Stomach (tissue), 19 donors: ENCODE measurements at places on chromosomes 5 and 9. TPM values are rescaled to one million over a fixed set of nuclear protein-coding genes. Genes with fewer than 3 reads are reported as not detected.
A peak's percentile ranks its signal among the peaks of the same experiment; 100 is the strongest.

GRCh38 chr5:171888051-171888481 lies 102.4 kb downstream of the SMIM23 start:
- DNase-seq = no peak
- H3K27ac ChIP-seq = no peak overlapping the region
- H3K36me3 ChIP-seq = peaks cover 61% of the 10 kb centered on the region
- no peak overlapping the region for H3K4me3 ChIP-seq
- H3K4me1 ChIP-seq = no peaks in the 10 kb centered on the region

DNA sequence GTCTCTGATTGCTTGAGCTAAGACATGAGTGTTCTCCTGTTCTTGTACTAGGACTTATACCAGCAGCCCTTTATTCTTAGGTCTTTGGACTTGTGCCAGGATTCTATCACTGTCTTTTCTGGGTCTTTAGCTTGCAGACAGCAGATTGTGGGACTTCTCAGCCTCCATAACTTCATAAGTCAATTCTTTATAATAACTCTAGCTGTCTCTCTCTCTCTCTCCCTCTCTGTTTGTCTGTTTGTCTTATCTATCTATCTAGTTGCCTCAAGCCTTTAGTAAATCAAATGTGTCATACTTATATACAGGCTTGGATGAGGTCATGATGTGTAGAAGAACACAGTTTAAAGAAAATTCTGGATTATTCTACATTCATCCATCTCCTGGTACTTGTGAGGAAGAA lies 11.5 kb upstream of the ANKRD55 start:
- DNase-seq = no peak
- no peaks in the 10 kb centered on the region for H3K4me1 ChIP-seq
- H3K4me3 ChIP-seq = no peak overlapping the region
- no peak overlapping the region for H3K27ac ChIP-seq
- H3K36me3 ChIP-seq = no peaks in the 10 kb centered on the region
- H3K27me3 ChIP-seq = no peaks in the 10 kb centered on the region

DNA sequence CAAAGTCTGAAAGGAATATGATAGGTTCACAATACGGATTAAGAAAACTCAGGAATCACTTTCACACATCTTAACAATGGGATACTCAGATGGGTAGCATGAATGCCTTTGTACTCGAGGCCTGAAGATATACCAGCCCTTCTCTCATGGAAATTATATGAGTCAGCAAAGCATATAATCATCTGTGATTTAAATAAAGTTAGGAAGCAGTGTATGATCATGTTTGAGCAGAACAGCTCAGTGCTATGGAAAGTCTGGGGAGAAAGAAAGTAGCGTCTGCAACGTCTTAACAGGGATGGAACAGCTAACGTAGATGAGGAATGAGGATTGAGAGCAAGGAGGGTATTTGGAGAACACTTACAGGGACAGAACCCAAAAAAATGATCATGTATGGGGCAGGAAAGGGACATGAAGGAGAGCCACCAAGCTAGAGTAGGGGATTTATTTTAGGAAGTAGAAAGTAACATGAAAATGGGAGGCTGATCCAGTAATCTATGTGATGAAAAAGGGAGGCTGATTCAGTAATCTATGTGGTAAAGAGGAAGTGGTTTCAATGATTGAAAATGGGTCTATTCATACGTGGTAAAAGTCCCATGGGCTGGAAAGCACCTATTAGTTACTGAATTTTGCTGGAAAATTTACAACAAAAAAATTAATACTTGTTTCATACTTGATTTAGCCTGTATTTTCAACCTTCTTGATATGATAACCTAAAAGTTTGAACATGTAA lies 85.9 kb downstream of the GNA14 start:
- no peak overlapping the region for H3K4me3 ChIP-seq
- DNase-seq = no peak

The NIM1K gene
- 0.45 TPM for polyA plus RNA-seq

DNA sequence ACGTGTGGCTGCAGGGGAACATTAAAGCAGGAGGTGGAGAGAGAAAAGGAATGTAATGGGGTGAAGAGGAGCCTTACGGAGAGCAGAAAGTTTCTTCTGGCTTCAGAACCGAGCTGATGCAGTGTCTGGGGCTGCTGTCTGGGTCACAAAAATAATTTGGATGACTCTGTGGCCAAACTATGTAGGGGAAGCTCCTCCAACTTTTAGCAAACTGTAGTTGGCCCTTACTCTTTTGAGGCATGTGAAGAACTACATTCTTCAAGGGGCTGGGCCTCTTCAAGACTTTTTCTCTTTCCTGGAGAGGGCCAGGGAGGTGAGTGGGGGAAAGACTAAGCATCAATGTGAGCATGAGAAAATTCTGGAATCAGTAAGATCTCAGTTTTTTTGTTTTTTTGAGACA lies 31.9 kb upstream of the SPARC start:
- no peak overlapping the region for H3K4me3 ChIP-seq
- no peak overlapping the region for H3K27ac ChIP-seq
- no peaks in the 10 kb centered on the region for H3K27me3 ChIP-seq
- no peaks in the 10 kb centered on the region for H3K4me1 ChIP-seq
- no peaks in the 10 kb centered on the region for H3K36me3 ChIP-seq

The C9 gene
- polyA plus RNA-seq = not detected

GRCh38 chr5:66472010-66472409 lies 124.2 kb upstream of the MAST4 start:
- no peaks in the 10 kb centered on the region for H3K36me3 ChIP-seq
- H3K4me1 ChIP-seq = no peaks in the 10 kb centered on the region
- H3K4me3 ChIP-seq = no peak overlapping the region
- no peaks in the 10 kb centered on the region for H3K27me3 ChIP-seq
- H3K27ac ChIP-seq = no peak overlapping the region

DNA sequence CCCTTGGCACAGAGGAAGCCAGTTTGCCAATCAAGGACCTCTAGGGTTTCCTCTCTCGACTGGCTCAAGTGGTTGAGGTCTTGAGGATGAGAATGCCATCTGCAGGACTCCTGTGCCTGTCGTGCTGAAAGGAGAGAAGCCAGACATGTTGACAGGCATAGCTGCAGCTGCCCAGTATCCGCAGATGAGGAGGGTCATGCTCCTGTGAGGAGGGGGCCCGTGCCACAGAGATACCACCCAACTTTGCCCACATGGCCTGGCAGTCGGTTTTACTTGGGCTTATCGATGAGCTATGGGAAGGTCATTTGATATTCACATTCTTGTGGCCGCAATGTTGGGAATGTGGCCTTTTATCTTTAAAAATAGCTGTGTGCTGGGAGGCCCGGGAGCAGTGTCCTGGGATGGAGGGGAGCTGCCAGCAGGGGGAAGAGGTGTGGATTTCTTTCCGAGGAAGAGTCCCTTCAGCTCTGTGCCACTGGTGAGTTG lies 17.4 kb downstream of the FRMPD1 start:
- no peak overlapping the region for H3K27ac ChIP-seq
- H3K4me3 ChIP-seq = no peak overlapping the region
- H3K4me1 ChIP-seq = no peaks in the 10 kb centered on the region
- peaks cover 53% of the 10 kb centered on the region for H3K27me3 ChIP-seq
- no peak for DNase-seq

GRCh38 chr9:105168870-105169319 lies 75.6 kb upstream of the SLC44A1 start:
- H3K4me1 ChIP-seq = no peaks in the 10 kb centered on the region
- no peak overlapping the region for H3K27ac ChIP-seq
- DNase-seq = no peak

DNA sequence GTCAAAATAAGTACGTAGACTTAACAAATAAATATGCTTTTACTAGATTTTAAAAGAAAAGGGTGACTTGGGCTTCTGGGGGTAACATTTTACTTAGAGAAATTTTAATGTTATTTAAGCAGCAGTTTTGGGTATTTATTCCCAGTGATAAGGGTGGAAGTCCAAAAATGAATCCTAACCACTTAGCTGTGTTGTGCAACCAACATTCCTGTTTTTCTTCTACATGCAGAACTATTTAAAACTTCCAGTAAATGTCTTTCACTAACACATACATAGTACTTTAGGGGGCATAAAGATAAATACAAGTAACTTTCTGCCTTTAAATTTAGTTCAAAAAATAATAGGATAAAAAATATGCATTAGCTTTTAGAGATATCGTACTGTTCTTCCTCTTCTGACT lies 436.7 kb downstream of the CTNND2 start:
- no peak overlapping the region for H3K4me3 ChIP-seq
- no peaks in the 10 kb centered on the region for H3K4me1 ChIP-seq
- H3K36me3 ChIP-seq = no peaks in the 10 kb centered on the region
- no peak overlapping the region for H3K27ac ChIP-seq
- no peak for DNase-seq

- no peaks in the 10 kb centered on the region for H3K27me3 ChIP-seq
- H3K4me1 ChIP-seq = no peaks in the 10 kb centered on the region
- H3K27ac ChIP-seq = no peak overlapping the region
- H3K4me3 ChIP-seq = no peak overlapping the region
Measured at GRCh38 chr5:133432956-133433532, 179.3 kb downstream of the FSTL4 start.

DNA sequence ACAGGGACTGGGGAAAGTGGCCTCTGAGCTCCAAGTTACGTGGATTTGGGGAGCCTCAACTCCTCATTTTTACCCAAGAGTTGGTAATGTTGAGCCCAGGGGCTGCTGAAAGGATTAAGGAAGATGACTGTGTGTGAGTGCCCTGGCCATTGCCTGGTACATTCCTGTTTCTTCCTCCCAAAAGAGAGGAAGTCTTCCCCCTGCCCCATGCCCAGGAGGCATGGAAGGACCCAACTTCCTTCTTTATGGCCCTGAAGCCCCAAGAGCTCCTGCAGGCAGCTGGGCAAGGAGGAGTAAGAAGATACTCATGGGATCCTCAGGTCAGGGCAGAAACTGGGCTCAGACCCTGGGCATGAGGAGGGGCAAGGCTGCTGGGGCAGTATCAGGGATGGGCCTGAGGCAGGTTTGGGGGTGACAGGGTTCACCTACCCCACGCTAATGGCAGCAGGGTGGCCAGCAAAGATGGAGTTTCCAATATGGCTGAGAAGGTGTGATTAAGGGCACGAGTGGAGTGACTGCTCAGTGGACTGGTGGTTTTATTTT lies 118.3 kb upstream of the MVB12B start:
- no peaks in the 10 kb centered on the region for H3K36me3 ChIP-seq
- no peaks in the 10 kb centered on the region for H3K4me1 ChIP-seq
- no peaks in the 10 kb centered on the region for H3K27me3 ChIP-seq

GRCh38 chr5:136776022-136776927 lies 410.9 kb upstream of the TRPC7 start:
- H3K27ac ChIP-seq = no peak overlapping the region
- H3K4me3 ChIP-seq = no peak overlapping the region
- DNase-seq = no peak
- H3K27me3 ChIP-seq = peaks cover 13% of the 10 kb centered on the region

The GDNF gene
- 0.55 TPM for polyA plus RNA-seq

DNA sequence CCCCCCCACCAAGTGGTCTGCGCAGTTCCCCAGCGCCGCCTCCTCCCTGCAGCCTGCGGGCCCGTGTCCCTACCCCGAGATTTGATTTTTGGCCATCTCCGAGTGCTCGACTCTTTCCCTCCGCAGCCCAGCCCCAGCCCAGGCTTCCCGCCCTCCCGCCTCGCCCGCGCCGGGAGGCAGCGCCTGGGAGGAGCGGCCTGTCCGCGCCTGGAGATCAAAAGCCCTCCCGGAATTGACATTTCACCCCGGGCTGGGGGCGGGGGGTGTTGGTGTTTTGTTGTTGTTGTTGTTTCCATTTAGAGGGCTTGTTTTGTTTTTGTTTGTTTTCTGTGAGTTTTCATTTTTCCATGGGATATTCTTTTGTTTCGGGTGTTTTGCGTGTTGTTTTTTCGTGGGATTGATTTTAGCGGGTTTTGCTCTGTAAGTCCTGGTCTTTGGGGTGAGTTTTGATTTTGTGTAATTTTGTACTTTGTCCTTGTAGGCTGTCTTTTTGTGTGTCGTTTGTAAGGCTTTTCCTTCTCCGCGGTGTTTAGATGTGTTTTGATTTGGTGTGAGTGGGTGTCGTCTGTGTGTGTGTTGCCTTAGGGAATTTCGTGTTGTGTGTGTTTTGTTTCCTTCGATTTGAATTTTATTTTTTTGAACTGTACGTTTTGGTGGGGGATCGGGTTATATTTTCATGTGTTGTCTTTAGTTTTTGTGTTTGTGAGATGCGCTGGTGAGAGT lies 1.7 kb upstream of the PAX5 start:
- H3K27ac ChIP-seq = no peak overlapping the region
- no peak for DNase-seq
- no peak overlapping the region for H3K4me3 ChIP-seq
- peaks cover 100% of the 10 kb centered on the region for H3K27me3 ChIP-seq
- H3K4me1 ChIP-seq = peaks cover 48% of the 10 kb centered on the region
- H3K36me3 ChIP-seq = no peaks in the 10 kb centered on the region

The PCDHA2 gene
- not detected for polyA plus RNA-seq

The SUSD3 gene
- 3.4 TPM for polyA plus RNA-seq

DNA sequence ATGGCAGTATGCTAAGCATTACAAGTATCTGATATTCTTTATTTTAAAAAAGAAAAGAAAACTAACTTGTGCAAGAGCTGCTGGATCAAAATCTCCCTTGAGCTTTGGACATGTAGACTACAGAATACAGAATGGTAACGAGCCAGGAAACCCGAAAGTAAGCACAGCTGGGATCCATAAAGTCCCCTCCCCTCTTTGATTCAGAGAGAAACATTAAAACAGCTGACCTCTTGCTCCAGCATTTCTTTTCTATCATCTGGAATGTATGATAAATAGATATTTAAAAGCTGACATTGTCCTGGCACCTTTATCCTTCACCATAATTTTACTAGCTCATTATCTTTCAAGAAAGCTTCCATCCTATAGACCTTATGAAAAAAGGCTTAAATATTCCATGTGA lies 28.2 kb upstream of the LPAR1 start:
- H3K27ac ChIP-seq = peak overlapping the region; percentile 44
- H3K4me3 ChIP-seq = no peak overlapping the region
- DNase-seq = peak; percentile 75
- no peaks in the 10 kb centered on the region for H3K27me3 ChIP-seq
- no peaks in the 10 kb centered on the region for H3K4me1 ChIP-seq
- H3K36me3 ChIP-seq = no peaks in the 10 kb centered on the region

GRCh38 chr9:33445389-33446239 lies 1.8 kb downstream of the AQP3 start:
- DNase-seq = peak; percentile 73
- H3K36me3 ChIP-seq = no peaks in the 10 kb centered on the region
- H3K27me3 ChIP-seq = no peaks in the 10 kb centered on the region
- peak overlapping the region; percentile 78 for H3K27ac ChIP-seq
- peaks cover 57% of the 10 kb centered on the region for H3K4me1 ChIP-seq
- peak overlapping the region; percentile 45 for H3K4me3 ChIP-seq

The BTNL9 gene
- 5.7 TPM for polyA plus RNA-seq

The SPATA6L gene
- polyA plus RNA-seq = 4.8 TPM

DNA sequence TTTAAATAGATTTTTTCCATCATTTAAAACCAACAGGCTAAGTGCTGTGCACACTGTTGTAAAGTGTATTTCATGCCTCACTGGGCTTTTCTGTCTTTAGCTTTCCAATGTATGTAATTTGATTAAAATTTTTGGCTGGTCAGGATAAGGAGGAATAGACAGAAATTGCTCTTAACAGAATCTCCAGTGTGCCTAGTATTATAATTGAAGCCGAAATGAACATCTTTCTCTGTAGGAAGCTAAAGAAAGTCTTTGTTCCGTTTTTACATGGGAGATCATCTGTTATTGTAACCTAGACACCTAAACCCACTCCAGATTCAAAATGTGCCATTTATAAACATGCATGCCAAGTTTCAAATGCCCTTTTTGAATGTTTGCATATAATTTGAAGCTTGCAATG lies 54.5 kb upstream of the SMIM15 start:
- DNase-seq = no peak
- no peaks in the 10 kb centered on the region for H3K27me3 ChIP-seq
- no peaks in the 10 kb centered on the region for H3K36me3 ChIP-seq
- H3K27ac ChIP-seq = no peak overlapping the region

The ANKRD20A1 gene
- polyA plus RNA-seq = 0.25 TPM
